AG09309 (cell line): ENCODE measurements at places on chromosomes 13 and 19.

- no peak for DNase-seq
These were observed 15.7 kb downstream of the PRAM1 start for GRCh38 chr19:8486661-8487136.

GRCh38 chr19:5156231-5156986 is 184.2 kb downstream of the PTPRS start:
- no peak for DNase-seq

- DNase-seq: no peak
These were observed 444 bp downstream of the PROSER1 start for GRCh38 chr13:39037410-39037879.

DNA sequence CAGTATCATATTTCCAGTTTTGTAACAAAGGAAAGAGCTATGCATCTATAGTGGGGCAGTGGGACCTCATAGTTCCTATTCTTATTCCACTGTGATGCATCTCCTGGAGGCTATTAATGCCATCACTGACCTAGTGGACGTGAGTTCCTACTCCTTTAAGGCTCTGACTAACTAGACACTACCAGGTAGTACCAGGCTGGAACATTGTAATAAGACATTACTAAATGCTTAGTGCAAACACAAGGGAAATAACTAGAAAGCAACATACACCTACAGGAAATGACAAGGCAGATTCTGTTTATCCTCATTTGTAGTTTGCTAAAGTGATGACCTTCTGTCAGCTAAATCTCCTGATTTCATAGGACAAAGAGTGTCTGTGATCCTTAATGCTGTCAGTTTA is 192.5 kb downstream of the POSTN start:
- DNase-seq: no peak

DNA sequence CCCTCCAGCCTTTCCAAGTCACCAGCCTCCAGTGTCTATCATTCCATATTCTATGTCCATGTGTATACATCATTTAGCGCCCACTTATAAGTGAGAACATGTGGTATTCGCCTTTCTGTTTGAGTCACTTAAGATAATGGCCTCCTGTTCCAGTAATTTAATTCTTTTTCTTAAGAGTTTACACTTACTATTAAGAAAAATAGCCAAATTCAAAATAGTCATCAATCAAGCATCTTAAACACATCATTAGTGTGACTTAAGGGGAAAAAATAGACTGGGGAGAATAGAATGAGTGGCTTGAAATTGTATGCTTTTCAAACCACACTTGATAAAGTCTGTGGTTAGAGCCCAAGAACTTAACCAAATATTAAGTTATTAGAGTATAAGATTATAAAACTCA is 248.0 kb downstream of the MAB21L1 start:
- no peak for DNase-seq

DNA sequence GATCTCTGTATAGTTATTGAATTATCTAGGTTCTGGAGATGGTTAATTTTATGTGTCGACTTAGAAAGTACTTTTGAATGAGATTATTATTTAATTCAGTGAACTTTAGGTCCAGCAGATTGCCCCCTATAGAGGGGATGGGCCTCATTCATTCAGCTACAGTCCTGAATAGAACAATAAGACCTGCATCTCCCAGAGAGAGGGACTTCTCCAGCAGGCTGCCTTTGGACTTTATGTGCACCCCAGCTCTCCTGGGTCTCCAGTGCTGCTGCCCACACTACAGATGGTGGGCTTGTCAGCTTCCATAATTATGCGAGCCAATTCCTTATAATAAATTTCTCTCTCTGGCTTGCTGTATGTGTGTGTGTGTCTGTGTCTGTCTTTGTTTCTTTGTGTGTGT is 39.3 kb upstream of the KL start:
- DNase-seq: no peak

- DNase-seq: no peak
These were observed 2.5 kb downstream of the LYL1 start for GRCh38 chr19:13100031-13100588.

GRCh38 chr13:20462533-20462915 is 63.1 kb downstream of the CRYL1 start:
- no peak for DNase-seq

- DNase-seq: no peak
These were observed 140.1 kb downstream of the RGCC start for GRCh38 chr13:41597348-41598041.
